ENCODE measurements at places on chromosomes 4 and X. TPM values are rescaled to one million over a fixed set of nuclear protein-coding genes. Genes with fewer than 3 reads are reported as not detected.

GRCh38 chr4:38870098-38870808 lies 2.6 kb downstream of the FAM114A1 start:
- peak; percentile 30 for DNase-seq

The CXCL6 gene
- not detected for total RNA-seq

The NAA10 gene
- 118 TPM for total RNA-seq

GRCh38 chr4:132593717-132594400 lies 555.2 kb upstream of the PCDH10 start:
- no peak for DNase-seq

DNA sequence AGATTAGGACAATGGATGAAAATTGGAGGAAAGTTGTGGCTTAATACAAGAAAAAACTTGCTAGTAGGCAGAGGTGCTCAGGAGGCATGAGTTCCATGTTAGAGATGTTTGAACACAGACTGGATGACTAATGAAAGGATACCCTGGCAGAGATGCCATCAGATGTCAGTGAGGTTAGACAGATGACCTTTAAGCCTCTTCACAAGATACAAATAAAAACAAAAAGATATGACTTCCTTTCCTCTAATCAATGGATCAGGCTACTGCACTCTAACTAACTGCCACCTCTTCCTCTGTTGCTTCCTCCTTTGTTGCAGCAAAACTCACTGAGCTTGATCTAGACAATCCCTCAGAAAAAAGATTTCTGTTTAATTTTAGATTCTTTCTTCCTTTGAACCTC lies 14.7 kb downstream of the STAP1 start:
- no peak for DNase-seq

DNA sequence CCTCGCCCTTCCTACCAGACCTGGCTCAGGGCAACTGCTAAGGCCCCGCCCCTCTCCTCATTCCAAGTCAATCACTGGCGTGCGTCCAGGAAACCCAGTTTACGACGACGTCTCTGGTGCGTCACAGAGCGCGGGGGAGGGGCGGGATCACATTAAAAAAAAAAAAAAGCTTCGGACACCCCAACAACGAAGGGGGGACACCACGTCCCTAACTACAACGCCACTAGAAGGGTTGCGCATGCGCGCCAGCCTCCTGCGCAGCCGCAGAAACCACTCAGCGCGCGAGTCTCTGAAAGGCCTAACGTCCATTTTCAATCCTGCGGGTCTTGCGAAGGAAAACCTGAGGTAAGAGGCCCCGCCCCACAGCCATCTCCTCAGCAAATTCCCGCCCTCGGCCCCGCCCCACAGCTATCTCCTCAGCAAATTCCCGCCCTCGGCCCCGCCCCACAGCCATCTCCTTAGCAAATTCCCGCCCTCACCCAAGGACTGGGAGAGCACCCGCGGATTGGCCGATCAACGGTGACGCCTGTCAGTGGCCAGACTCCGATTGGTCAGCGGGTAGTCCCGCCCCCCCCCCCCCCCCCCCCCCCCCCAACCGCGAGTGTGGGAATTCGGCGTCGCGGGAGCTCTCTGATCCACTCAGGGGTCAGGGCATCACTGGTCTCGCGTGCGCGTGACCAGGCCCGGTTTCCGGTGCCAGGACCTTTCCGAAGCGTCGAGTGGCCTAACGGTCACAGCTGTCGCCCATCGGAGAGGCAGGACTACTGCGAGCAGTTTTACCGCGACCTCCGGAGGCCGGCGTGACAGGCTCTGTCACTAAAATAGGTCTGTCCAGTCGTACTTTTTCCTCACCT lies at the start of gene SCML1:
Gene SCML1, plus strand, starts transcription at position 638 of the 854 bp plus-strand sequence. CDS start 6,694 bp downstream, outside the sequence.
- DNase-seq = peak; percentile 95

DNA sequence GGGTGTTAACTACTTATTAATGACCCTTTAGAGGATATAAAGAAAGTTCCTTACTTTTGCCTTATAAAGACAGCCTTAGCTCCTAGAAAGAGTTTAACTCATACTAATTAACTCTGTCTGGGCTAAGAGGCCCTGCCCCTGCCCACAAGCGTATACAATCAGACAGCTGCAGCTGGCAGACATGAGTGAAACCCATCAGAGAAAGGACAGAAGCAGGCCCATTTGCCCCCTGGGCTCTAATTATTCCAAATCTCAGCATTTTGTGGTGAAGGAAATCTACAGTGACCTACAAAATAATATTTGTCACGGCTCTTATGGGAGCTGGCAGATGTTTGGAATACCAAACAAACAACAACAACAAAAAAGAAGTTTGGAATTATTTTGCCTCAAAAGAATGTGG lies 71.8 kb downstream of the CHRDL1 start:
- DNase-seq = no peak

DNA sequence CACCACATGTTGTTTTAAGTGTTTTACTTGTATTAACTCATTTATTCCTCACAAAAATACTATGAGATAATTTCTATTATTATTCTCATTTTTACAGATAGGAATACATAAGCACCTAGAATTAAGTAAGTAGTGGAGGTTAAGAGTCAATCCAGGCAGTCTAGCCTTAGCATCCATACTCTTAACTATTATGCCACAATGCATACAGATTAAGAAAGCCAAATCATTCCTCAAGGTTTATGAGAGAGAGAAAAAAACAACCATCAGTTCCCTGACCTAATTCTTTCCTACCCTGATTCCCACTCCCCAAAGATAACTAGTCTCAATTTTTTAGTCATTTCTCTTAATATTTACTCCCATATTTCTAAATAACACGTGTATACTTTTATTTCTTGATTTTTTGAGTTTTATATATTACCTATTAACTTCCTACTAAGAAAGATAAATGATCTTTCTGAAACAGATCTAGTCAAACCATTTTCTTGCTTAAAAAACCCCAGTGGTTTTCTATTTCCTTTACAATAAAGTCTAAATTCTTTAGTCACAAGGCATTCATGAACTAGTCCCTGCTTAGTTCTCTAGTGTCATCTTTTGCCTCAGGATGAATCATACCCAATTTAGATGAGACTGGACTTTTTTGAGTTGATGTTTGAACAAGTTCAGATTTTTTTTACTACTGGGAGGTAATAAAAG lies 16.0 kb downstream of the UBA6 start:
- peak; percentile 66 for DNase-seq

DNA sequence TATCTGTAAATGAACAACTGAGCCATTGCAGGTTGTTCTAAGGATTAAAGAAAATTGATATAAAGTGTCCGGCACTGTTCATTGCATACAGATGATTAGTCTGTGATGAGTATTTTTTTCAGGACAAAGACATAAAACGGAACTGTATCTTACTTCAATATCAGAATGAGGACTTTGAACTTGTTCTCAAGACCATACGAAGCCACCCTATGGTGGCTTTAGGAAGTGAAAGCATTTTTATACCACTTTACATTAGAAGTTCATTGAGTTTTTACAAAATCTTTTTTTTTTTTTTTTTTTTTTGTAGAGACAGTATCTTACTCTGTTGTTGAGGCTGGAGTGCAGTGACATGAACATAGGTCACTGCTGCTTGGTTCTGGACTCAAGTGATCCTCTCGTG lies 45.2 kb upstream of the TRIM2 start:
- DNase-seq = no peak

DNA sequence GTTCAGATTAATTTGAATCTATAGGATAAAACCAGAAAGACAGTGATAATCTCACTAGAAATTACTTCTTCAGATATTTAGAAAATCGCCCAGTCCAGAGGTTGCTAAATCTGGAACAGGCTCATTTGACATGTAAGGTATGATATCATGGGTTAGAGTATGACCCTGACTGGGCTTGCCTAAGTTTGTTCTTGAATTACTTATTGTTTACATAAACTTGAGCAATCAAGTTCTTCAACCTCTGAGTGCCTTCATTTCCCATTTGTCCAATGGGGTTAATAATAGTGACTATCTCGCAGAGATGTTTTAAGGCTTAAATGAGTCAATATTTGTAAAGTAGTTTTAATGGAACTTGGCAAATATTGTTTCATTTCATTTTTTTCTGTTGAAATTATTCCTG lies 1947.6 kb upstream of the IGFBP7 start:
- no peak for DNase-seq

DNA sequence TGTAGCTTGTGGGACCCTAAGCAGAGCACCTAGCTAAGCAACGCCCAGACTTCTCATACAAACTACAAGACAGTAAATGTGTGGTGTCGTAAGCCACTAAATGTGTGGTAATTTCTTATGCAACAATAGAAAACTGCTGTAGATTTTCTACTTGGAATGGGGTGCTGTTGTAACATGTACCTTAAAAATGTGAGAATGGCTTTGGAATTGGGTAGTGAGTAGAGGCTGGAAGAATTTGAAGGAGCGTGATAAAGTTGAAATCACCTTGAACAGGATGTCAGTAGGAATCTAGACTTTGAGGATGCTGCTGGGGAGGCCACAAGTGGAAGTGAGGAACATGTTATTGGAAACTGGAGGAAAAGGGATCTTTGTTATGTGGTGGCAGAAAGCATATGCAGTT lies 43.2 kb upstream of the FUNDC1 start:
- DNase-seq = no peak

DNA sequence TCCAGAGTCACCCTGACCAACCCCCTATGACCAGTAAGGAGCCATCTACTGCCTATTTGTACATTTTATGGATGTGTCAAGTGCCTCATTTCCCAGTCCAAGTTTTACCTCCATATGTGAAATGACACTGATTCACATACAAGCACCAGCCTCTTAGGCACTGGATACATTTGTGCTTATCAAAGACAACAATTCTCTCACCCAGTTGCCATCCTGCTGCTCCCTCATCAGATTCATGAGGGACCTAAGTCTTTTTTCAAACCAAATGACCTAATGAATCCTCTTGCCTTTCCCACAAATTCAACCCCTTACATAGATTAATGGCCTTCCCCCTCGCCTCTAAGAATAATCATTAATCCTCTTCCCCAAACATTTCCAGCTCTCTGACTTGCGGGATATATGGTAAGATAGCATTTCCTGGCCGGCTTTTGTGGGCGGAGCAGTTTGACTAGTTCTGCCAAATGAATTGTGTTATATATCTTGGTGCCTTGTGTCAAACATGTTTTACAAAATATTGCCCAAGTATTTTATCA lies 233.9 kb downstream of the ARAP2 start:
- DNase-seq = no peak

The AMOT gene
- total RNA-seq = 5.3 TPM

DNA sequence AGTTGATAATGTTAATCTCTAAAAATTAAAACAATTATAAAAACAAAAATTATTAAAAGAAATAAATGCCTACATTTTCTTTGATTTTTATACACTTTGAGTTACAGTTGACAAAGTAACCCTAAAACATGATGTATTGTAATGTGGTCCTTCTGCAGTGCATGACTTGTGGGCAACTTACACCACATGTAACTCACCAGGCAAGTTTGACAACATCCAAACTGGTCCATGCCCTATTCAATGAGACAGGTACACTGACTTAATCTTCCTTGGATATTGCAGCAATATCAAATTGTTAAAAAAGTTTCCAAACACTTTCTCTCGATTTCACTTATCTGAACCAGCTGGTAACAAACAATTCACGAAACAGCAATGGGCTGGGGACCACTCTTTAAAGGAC lies 81.5 kb downstream of the FTHL17 start:
- DNase-seq = no peak

- no peak for DNase-seq
Observed at GRCh38 chr4:119709418-119709817, 80.8 kb upstream of the PDE5A start.

DNA sequence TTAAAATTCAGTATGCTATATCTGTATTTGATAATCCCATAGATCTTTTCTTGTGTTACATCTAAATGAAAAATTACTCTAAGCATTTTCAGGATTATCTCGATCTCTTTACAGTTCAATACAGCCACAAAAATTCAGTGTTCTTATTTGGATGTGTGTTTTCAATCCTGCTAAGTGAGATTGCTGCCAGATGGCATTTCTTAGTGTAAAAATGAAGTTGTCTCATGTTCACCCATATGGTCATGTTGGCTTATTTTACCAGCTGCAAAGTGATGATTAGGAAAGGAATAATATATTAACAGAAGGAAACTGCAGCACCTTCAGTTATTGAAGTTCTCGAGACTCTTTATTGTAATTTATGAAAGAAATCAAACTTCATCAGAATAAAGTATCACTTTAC lies 12.1 kb upstream of the FAM47A start:
- DNase-seq = no peak

GRCh38 chrX:109997786-109998452 lies 5.0 kb upstream of the TMEM164 start:
- no peak for DNase-seq

DNA sequence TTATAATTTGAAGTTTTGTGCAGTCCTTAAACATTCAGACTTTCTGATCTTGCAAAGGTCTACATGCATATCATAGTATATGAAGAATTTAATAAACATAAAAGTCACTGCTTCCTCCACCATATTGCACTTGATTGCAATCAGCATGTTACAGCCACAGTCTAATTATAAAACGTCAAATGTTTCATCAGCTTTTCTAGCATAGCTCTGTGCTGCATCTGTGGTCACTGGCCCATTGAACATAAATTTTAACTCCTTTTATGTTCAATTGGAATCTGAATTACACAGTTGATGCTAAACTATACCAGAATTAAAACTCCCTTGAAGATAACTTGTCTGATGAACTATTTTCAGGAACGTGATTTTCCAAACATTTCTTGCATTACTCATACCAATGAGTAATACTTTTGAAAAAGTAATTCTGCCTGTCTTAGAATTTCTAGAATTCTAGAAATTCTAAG lies 329.1 kb downstream of the GALNTL6 start:
- peak; percentile 22 for DNase-seq

The RASL11B gene
- total RNA-seq = 0.28 TPM

DNA sequence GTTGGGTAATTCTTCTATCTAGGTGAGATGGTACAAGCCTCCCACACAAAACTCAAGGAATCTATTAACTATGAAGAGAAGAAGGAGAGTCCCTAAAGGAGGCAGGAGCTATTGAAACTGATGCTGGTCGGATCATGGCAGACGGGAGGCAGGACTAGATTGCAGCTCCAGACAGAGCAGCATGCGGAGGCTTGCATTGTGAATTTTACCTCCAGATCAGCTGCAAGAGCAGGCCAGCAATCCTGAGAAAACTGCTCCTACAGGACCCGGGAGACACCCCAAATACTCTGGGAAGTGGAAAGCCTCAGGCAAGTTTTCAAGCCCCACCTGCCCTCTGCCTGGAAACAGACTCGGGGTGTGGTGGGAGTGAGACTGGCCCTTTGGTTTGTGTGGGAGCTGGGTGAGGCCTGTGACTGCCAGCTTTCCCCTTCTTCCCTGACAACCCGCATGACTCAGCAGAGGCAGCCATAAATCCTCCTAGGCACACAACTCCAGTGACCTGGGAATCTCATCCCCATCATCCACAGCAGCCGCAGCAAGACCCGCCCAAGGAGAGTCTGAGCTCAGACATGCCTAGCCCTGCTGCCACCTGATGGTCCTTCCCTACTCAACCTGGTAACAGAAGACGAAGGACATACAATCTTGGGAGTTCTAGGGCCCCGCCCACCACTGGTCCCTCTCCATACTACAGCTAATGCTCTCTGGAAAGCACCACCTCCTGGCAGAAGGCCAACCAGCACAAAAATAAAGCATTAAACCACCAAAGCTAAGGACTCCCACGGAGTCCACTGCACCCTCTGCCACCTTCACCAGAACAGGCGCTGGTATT lies 30.9 kb downstream of the GATB start:
- no peak for DNase-seq

- DNase-seq = peak; percentile 26
Observed at GRCh38 chr4:149897783-149898182, 82.1 kb upstream of the IQCM start.

- peak; percentile 75 for DNase-seq
Observed at GRCh38 chrX:112654871-112655270, 24.9 kb downstream of the LHFPL1 start.

The NUDT10 gene
- 0.90 TPM for total RNA-seq
